ENCODE measurements at places on chromosomes 2 and 18.

GRCh38 chr2:47076586-47077441 is 78.3 kb downstream of the STPG4 start:
- no peak for DNase-seq

DNA sequence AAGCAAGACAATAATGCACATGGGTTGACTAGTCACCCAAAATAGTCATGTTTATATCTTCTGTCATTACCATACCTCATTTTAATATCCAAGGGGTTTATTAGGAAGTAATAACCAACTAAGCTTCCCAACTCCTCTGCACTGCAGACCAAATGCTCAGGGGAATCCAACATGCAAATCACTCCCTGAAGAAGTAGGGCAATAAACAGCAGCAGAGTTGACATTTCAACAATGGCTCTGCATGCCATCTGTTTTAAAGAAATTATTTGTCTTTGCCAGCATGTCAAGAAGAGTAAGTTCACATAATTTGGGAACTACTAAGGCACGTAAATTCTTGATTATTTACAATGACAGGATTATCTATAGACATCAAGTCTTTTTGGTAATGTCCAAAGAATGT is 84.4 kb upstream of the LYPD1 start:
- no peak for DNase-seq

GRCh38 chr18:54991981-54992380 is 32.7 kb upstream of the CCDC68 start:
- no peak for DNase-seq

- DNase-seq: no peak
Observed at GRCh38 chr2:116487336-116487735, 1327.2 kb upstream of the DDX18 start.

- no peak for DNase-seq
Observed at GRCh38 chr2:121501031-121501430, 29.6 kb upstream of the RNU4ATAC start.

DNA sequence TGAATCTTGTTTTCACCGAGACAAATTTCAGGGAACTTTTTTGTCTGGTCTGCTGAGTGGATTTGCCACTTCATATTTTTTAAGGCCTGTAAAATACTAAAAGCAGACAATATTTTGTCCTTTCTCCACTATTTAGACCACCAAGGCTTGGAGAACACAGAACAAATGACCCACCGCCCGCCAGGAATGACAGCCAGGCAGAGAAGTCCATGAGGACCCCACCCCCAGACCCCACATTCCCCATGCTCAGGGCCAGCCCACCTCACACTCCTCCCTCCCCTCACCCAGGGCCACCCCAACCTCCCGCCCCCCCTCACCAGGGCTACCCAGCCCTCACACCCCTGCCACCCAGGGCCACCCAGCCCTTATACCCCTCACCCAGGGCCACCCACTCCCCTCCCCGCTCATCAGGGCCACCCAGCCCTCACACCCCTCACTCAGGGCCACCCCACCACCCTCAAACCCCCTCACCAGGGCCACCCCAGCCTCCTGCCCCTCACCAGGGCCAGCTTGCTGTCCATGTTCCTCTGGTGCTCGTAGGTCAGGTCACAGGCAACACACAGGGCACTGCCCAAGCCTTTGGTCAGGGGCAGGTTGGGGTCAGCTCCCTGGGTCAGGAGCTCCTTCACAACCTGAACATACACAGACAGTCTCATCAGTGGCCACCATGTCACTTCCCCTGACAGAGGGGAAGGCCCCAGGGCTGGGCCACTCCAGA is 50.6 kb downstream of the ANKMY1 start:
- DNase-seq: no peak

DNA sequence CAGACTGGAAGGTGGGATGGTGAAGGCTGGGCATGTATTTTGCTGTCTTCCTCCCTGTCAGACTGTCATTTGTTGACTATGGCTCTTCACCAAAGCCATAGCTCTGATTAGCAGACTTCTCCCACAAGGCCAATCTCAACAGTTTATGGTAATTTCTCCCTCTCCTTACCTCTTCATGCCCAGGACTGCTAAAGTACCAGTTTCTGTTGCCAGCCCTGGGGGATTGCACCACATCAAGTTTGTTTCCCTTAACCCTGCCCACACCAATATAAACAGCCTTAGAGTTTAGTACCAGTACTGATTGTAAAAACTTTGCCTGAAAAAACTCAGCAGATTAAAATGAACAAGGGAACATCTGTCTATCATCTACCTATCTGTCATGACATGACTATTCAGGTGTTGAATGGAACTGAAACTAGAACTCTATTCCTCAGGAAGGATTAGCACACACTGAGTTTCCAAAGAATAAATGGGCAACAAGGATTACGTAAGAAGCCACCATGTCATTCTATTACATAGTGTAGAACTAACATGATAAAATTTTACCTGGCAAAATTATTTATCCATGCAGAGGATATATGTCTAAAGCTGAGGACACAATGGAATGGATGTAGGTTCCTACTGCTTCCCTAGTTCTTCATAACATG is 13.7 kb downstream of the FEZ2 start:
- no peak for DNase-seq

DNA sequence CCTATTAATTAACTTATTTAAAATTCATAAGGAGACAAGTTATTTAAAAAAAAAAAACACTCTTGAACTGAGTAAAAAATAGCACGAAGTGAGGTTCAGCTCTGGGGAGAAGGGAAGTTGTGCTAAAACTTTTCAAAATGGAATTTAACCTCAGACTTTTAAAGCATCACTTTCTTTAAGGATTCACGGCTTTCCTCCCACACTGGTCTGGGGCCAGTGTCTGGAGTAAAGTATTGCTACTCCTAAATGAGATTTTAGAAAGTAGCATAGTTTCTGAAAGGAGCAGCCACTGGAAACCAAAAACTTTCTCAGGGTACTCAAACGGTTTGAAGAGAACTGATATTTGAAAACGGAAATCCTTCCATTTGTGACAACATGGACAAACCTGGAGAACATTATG is 97.7 kb upstream of the CYP1B1 start:
- DNase-seq: no peak

DNA sequence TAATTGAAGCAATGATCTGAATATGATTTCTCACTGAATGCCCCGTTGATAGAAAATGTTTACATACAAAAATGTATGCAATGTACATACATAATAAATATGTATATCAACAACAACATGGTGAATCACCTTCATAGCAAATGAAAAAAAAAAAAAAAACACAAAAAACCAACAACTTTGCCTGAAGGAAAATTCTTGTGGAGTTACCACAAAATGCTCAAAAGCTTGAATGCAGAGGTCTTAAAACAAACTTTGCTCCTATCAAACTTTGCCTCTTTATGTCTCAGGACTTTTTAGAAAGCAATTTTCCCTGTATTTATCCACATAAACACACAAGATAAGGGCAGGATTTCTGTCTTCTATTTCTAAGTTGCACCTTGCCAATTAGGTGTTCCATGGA is 92.9 kb upstream of the SIX2 start:
- DNase-seq: no peak

GRCh38 chr2:202605174-202605573 is 29.6 kb upstream of the FAM117B start:
- no peak for DNase-seq

- no peak for DNase-seq
Observed at GRCh38 chr18:72160510-72161445, 383.4 kb downstream of the CBLN2 start.

DNA sequence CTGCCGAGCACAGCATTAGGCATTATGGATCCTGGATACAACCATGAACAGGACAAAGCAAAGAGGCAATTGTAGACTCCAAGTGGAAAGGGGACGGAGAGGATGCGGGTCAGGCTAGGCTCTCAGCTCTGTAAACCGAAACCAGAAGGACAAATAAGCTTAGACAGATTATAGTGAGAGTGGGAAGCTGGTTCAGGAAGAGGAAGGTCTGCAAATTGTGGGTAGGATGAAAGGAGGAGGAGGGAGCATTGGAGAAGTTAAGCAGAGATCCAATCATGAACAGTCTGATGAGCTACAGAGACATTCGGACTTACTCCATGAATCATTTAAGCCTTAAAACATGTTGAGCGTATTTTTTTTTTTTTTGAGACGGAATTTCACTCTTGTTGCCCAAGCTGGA is 3.0 kb downstream of the MSH6 start:
- no peak for DNase-seq

DNA sequence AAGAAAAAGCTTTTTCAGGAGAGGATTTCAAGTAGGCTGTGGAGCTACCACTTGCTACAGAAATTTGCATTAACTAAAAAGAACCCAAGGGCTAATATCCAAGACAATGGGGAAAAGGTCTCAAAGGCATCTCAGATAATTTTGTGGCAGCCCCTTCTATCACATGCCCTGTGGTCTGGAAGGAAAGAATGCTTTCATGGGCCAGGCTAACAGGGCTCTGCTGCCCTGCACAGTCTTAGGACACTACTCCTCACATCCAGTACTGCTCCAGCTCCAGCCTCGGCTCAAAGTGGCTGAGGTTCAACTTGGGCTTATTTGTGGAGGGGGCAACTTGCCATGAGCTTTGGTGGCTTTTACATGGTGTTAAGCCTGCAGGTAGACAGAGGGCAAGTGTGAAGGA is 1150.3 kb downstream of the CNTNAP5 start:
- DNase-seq: no peak

DNA sequence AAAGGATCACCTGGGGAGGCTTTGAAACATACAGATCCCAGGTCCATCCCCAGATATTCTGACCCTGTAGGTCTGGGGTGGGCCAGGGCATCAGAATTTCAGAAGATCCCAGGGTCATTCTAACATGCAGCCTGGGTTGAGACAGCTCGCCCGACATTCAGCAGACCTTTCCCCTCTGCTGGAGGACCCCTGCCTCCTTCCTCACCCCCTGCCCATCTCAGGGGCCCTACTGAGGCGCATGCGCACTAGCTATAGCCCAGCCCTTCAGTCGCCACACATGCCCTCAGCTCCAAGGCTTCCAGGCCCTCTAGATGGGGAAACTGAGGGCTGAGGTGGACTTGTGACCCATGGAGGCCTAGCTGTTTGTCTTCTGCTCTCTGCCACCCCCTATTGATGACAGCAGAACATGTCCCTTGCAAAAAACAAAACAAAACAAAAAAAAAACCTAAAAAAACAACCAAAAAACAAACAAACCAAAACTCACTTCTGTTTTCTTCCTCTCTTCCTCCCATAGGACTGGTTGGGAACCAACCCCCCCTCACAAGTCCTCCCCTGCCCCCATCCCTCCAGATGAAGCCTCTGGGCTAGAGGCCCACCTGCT is 91.3 kb downstream of the ZBTB7C start:
- no peak for DNase-seq

GRCh38 chr2:12168791-12169388 is 422.5 kb downstream of the LPIN1 start:
- peak; percentile 70 for DNase-seq

- DNase-seq: no peak
Observed at GRCh38 chr18:22098563-22098989, 70.8 kb upstream of the GATA6 start.

DNA sequence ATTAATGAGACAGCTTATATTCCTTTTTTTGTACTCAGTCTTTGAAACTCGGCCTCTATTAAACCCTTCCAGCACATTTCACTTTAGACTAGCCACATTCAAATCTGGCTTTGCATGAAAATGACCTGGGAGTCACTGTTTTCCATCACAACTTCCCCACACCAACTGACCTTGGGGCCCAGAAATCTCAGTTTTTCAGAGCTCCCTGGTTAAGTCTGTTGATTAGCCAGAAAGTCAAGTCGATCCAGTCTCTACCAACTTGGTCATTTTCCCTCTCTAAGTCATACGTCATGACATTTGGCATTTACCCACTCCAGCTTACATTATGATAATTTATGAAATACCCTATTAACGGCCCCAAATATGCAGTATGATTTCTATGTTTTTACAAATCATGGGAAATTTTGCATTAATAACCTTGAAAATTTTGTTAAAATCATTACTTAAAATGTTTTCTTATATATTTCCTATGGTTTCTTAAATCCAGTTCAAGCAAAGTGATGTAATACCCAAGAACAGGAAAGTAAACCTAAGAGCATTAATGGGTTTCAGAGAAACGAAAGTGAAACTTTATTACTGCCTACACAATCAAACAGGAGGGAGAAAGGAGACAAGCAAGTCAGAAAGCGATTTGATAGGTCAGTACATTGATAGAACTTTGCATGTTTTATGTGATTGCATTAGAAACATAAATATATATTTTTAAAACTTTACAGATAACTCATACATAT is 77.1 kb downstream of the SPATS2L start:
- no peak for DNase-seq

GRCh38 chr2:158496986-158497385 is 40.2 kb downstream of the PKP4 start:
- DNase-seq: no peak

DNA sequence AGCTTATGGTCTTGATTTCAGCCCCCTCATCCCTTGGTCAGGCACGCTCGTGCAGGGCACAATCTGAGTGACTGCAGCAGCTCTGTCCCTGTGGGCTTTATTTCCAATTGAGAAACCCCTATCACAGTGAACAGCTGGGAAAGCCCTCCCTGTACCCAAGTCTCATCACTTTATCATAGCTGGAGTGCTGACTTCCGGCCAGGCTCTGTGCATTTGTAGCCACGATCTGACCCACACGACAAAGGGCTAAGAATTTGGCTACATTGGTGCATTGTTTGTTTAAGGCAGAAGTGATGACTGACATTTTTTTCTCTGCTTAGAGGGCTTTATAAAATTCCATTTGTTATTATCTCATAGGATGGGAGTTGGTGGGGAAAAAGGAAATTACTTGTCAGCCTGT is 184.4 kb downstream of the KCNS3 start:
- DNase-seq: no peak

DNA sequence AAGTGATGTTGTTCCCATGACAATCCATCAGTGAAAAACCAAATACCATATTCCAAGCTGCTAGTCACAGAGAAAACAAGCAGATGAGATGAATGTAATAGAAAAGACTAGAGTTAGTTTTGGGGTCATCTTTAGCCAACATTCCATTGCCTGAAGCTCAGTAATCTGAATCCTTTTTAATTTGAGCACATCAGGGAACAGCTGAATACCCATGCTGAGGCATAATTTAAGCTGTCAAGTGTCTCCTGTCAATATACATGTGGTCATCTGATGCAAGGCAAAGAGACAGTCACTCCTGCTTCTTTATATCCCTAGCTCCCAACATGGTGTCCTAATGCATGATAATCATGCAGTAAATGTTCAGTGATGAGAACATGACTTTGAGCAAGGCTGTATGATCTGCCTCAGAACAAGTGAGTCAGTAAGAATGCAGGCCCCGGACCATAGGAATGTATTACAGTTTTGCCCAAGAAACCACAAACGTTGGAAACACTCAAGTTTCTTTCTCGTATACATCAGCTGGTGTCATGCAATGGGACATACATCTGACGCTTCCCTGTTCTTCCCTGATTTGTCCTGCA is 48.0 kb downstream of the CDK15 start:
- no peak for DNase-seq
